GM13976 (cell line): ENCODE measurements at places on chromosomes 1 and 21.

DNA sequence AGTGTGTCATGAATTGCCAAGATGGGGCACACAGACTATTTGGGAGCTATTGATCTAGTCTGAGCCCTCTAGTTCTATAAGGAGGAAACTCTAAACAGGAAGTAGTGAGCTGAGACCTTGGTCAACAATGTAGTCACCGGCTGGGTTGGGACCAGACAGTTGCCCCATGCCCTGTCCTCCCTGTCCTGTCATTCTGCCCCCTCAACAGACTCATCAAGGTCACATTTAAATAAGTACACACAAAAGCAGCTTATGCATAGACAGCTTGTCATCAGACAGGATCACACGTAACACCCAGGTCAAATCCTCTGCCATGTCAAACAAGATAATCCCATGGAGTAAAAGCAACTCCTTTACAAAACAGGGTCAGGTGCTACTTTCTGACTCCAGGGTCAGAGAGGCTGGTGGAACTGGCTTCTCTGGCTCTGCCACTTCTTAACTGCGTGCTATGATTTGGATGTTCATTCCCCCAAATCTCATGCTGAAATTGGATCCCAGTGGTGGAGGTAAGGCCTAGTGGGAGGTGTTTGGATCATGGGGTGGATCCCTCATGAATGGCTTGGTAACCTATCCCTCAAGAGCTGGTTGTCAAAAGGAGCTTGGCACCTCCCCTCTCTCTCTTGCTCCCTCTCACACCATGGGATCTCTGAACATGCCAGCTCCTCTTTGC lies 128.9 kb downstream of the HIVEP3 start:
- no peak for DNase-seq

DNA sequence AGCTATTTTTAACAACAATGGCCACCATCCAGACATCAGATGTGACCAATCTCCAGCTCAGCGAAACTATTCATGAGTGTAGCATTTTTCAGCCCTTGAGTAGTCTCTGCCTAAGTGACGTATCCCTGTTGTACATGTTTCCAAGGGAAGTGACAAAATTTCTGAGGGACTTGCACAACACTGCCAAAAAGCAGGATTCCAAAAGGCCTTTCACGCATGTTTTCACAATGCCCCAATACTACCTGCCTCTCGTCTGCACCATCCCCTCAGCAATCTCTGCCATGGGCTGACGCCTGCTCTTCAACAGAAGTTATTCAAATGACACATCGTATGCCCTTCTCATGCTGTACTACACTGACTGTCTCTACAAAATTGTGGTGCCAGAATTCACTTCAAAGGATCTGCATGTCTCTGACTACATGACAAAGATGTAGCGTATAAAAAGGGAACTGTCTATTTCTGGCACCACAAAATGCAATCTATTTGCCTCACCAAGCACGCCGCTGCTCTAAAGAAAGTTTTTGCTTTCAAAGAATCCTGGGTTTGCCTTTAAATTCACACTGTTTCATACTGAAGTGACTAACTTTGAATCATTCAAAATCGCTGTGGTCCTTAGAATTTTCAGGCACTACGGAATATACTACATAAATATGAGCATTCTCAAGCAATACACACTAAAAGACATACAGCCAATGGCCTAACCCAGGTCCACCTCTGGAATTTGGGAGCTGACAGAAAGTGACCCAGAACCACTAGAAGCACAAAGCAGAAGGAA lies 32.9 kb downstream of the JAK1 start:
- no peak for DNase-seq

GRCh38 chr1:43284546-43285110 lies 753 bp downstream of the C1orf210 start:
- no peak for DNase-seq

DNA sequence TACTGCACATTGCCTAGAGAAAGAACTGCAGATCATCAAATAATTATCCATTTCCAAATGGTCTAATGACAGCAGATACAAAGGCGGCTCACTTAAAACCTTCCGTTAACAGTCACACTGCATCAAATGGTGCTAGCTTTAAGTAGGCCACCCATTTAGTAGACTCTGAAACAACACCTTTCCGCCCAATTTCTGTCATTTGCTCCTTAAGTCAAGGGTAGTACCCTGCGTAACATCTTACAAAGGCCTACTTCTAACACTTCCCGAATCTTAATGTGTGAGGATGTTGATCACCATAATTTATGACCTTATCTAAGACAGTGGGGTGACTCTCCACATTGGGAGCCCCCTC lies 692 bp upstream of the RALGPS2 start:
- no peak for DNase-seq

DNA sequence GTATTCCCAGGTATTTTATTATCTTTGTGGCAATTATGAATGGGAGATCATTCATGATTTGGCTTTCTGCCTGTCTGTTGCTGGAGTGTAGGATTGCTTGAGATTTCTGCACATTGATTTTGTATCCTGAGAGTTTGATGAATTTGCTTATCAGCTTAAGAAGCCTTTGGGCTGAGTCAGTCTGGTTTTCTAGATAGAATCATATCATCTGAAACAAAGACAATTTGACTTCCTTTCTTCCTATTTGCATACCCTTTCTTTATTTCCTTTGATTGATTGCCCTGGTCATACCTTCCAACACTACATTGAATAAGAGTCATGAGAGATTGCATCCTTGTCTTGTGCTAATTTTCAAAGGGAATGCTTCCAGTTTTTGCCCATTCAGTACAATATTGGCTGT lies 8.0 kb downstream of the OR2L3 start:
- DNase-seq = no peak
